Stimulated activated CD8-positive, alpha-beta memory T cell treated with anti-CD3 and anti-CD28 coated beads, Interleukin-7, amount 100 ng/mL, for 1 hour (primary cell): ENCODE measurements at places on chromosomes 4 and X.

DNA sequence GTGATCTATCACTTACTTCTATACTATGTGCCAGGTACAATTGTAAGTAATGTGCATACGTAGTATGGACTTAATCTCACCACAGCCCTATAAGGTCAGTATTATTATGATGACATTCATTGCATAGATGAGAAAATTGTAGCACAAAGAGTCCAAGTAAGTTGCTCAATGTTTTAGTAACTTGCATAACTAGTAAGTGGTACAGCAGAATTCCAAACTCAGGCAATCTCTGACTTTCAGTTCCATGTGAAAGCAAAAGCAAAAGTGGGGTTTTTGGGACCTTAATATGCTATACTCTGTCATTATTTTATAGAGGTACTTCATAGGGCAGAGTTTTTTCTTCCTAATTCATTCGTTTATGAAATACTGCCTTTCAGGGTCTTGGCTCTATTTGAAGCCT lies 188.8 kb upstream of the VEGFC start:
- DNase-seq, result no peak

DNA sequence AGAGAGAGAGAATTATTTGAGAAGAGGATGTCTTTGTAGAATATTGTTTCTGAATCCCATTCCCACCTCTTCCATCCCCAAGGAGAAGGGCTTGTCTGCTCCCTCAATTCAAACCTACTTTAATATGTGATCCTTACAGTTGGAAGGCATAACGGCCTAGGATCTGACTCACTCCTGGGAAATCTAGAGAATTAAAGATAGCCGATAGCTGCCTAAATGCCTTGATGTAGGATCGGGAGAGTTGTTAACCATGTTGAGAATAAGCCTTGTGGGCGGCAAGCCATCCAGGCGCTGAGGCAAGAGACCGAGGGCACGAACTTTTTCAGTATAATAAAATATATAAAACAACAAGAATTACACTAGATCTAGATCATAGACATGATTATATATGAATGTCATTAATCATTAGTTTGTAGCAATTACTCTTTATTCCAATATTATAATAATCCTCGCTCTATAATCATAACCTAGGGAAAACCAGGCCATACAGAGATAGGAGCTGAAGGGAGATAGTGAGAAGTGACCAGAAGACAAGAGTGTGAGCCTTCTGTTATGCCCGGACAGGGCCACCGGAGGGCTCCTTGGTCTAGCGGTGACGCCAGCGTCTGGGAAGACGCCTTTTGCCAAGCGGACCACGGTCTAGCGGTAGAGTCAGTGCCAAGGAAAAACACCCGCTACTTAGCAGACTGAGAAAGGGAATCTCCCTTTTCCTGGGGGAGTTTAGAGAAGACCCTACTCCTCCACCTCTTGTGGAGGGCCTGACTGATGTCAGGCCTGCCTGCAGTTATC lies 13.5 kb downstream of the EMCN start:
- no peak for DNase-seq

GRCh38 chr4:102684610-102685052 lies 76.1 kb downstream of the MANBA start:
- DNase-seq, result no peak

DNA sequence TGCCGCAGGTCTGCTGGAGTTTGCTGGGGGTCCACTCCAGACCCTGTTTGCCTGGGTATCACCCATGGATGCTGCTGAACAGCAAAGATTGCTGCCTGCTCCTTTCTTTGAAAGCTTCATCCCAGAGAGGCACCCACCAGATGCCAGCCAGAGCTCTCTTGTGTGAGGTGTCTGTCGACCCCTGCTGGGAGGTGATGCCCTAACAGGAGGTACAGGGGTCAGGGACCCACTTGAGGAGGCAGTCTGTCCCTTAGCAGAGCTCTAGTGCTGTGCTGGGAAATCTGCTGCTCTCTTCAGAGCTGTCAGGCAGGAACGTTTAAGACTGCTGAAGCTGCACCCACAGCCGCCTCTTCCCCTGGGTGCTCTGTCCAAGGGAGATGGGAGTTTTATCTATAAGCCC lies 162.7 kb downstream of the NAF1 start:
- DNase-seq, result no peak

GRCh38 chrX:95218976-95219375 lies 1465.7 kb upstream of the DIAPH2 start:
- DNase-seq, result no peak

- DNase-seq, result no peak
These were observed 93.6 kb downstream of the LNX1 start for GRCh38 chr4:53497487-53498244.

GRCh38 chr4:23882976-23883531 lies 6.8 kb downstream of the PPARGC1A start:
- DNase-seq, result no peak

- DNase-seq, result no peak
These were observed 81.0 kb downstream of the SORBS2 start for GRCh38 chr4:185730849-185731608.

DNA sequence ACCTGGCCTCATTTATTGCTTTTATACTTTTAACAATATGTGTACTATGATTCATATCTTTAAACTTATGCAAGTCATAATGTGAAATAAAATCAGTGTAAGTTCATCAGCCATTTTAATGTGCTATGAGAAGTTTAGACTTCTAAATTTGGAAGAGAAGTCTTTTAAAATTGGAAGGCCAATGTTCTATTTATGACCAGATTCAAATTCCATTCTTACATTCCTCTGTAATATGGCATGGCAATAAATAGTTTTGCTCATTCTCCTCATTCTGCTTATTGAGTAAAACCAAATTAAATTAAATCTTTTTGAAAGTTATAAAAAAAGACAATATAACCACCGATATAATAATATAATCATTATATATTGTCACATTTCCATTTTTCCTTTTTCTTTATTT lies 126.2 kb downstream of the SORBS2 start:
- DNase-seq, result no peak

DNA sequence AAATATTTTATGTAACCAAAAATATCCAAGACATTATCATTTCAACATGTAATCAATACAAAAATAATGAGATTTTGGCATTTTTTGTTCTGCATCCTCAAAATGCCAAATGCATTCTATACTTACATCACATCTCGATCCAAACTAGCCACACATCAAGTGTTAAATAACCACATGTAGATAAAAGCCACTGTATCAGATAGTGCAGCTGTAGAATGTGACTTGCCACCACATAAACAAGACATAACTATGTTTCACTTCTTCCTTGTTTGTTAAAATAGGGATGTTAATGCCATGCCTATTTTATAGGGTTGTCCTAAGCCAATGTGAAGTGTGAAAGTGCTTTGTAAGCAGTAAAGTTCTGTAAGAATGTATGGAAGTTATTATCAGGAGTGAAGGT lies 20.9 kb downstream of the INTS6L start:
- DNase-seq, result no peak

DNA sequence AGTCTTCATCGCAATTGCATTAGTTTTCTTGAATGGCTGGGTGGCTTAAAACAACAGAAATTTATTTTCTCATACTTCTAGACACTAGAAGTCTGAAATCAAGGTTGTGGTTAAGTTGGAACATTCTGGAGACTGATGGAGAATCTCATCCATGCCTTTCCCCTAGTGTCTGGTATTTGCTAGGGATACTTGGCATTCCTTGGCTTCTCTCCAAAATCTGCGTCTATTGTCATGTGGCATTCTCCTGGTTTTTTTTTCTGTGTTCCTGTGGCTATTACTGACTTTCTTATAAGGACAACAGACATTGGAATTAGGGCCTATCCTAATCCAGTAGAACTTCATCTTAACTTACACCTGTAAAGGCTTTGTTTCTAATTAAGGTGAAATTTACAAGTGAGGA lies 272.8 kb upstream of the EPHA5 start:
- DNase-seq, result no peak

GRCh38 chr4:169013396-169013795 lies 3.3 kb upstream of the CBR4 start:
- DNase-seq, result no peak

GRCh38 chr4:152364883-152365282 lies 171.0 kb downstream of the FBXW7 start:
- DNase-seq, result no peak

GRCh38 chr4:122861172-122861943 lies 34.7 kb downstream of the FGF2 start:
- no peak for DNase-seq

GRCh38 chr4:141132709-141133145 lies 542 bp downstream of the RNF150 start:
- no peak for DNase-seq

- DNase-seq, result no peak
These were observed 48.4 kb upstream of the PAK3 start for GRCh38 chrX:111047575-111047974.

- no peak for DNase-seq
These were observed 26.3 kb downstream of the TBCK start for GRCh38 chr4:106289737-106290136.

DNA sequence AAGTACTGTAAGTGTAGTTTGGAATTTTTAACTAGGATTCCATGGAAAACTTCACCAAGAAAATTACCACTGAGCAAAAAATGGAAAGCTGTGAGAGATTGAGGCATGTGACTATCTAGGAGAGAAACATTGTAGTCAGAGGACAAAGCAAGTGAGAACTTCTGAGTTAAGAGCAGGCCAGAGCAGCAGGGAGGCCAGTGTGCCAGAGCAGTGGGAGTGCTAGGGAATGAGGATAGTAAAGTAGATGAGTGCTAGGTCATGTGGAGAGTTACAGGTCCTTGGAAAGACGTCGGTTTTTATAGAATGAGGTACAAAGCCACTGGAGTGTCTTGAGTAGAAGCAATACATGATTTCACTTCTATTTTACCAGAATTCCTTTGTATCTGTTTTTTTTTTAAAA lies 52.7 kb upstream of the FAT4 start:
- DNase-seq, result no peak

- no peak for DNase-seq
These were observed 19.3 kb downstream of the SLC25A53 start for GRCh38 chrX:104137496-104137895.

GRCh38 chr4:88730811-88731210 lies 33.2 kb upstream of the NAP1L5 start:
- no peak for DNase-seq

- no peak for DNase-seq
These were observed 167.8 kb downstream of the CFAP47 start for GRCh38 chrX:36087366-36087765.

- no peak for DNase-seq
These were observed 305.6 kb downstream of the DCHS2 start for GRCh38 chr4:154186035-154186434.

DNA sequence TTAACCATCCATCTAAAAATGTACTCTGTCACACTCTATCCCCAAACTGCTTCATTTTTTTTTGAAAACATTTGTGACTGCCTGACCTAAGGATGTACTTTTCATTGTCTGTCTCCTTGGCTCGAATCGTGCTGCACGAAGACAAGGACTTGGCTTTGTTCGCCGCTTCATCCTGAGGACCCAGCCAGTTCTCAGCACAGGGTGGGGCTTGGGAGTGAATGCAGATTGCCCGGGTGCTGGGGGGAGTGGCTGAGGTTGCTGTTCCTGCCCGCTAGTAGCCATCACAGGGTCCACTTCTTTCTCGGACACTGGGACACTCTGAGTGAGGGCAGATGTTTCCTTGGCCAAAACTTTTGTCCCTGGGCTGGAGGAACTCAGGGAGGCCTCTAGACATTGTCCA lies 70.1 kb upstream of the CLCN4 start:
- no peak for DNase-seq

- no peak for DNase-seq
These were observed 167.2 kb downstream of the CEP135 start for GRCh38 chr4:56115898-56116297.

DNA sequence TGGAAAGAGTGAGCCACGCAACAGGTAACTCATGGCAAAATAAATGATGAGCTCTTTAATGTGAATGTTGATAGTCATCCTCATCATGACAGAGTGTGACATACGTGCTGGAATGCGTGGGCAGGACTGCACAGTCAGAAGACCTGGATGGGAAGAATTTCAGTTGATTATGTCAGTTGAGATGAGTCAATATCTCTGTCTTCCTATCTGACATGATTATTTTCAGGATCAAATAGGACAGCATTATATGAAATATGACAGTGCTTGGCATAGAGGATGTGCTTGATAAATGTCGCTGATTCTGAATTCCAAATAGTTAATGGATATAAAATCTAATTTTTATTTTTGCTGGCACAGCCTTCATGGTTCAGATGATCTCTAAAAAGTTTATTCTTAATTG lies 95.1 kb downstream of the IL15 start:
- DNase-seq, result no peak

- DNase-seq, result no peak
These were observed 513.7 kb downstream of the RPA4 start for GRCh38 chrX:97397371-97397770.

- no peak for DNase-seq
These were observed 664.8 kb downstream of the GRID2 start for GRCh38 chr4:92968556-92968955.

GRCh38 chr4:56440983-56441382 lies 4.9 kb downstream of the PAICS start:
- DNase-seq, result no peak
